Activated CD4-positive, alpha-beta T cell treated with anti-CD3 and anti-CD28 coated beads, Interleukin-2, Interleukin-6, amounts not matched to agents 100 ng/mL and 50 ng/mL, durations not matched to agents 16 hours and 8 hours (primary cell): ENCODE measurements at places on chromosomes 7 and 10.

- DNase-seq = no peak
Observed at GRCh38 chr10:121289800-121290199, 308.4 kb downstream of the FGFR2 start.

- peak; percentile 29 for DNase-seq
Observed at GRCh38 chr7:22730921-22731654, 4.1 kb downstream of the IL6 start.

- DNase-seq = no peak
Observed at GRCh38 chr10:59991661-59992060, 85.3 kb upstream of the CCDC6 start.

- DNase-seq = no peak
Observed at GRCh38 chr7:30842542-30843451, 68.9 kb upstream of the AQP1 start.

- DNase-seq = no peak
Observed at GRCh38 chr10:98959379-98959778, 276.3 kb downstream of the HPSE2 start.

GRCh38 chr7:144027070-144027469 is 21.7 kb upstream of the OR2A5 start:
- no peak for DNase-seq

DNA sequence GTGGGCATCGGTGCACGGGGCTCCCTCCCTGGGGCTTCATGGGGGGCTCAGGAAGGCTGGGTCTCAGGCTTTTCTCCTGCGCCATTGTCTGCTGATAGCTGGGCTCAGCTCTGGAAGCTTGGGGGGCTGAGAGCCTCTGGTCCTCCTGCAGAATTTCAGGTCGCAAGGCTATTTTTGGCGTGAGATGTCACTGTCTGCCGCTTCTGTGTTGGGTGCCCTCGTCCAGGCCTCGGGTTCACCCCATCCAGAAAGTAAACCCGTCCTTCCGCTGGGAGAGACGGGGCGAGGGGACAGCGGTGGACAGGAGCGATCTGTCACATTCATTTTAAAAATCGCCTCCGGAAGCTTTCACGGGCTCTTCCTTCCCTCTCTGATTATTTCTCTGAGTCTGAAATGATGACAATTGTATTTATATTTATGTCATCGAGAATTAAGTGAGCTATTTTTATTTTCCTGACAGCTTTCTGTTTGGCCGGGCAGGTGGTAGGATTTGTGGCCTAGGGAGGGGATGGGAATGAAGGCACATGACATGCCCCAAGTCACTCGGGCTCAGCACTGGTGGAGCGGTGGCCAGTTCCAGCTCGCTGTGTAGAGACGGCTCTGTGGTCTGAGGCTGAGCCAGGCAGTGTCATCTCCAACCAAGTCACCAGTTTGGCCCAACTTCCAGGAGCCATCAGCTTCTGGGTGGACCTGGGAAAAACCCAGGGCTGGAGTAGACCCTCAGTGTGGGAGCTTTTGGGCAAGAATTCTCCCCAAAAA is 40.7 kb upstream of the AP5Z1 start:
- DNase-seq = no peak

- peak; percentile 32 for DNase-seq
Observed at GRCh38 chr7:130938661-130939060, 204.7 kb upstream of the KLF14 start.

GRCh38 chr10:84329196-84329611 is 815 bp downstream of the CCSER2 start:
- DNase-seq = peak; percentile 86

DNA sequence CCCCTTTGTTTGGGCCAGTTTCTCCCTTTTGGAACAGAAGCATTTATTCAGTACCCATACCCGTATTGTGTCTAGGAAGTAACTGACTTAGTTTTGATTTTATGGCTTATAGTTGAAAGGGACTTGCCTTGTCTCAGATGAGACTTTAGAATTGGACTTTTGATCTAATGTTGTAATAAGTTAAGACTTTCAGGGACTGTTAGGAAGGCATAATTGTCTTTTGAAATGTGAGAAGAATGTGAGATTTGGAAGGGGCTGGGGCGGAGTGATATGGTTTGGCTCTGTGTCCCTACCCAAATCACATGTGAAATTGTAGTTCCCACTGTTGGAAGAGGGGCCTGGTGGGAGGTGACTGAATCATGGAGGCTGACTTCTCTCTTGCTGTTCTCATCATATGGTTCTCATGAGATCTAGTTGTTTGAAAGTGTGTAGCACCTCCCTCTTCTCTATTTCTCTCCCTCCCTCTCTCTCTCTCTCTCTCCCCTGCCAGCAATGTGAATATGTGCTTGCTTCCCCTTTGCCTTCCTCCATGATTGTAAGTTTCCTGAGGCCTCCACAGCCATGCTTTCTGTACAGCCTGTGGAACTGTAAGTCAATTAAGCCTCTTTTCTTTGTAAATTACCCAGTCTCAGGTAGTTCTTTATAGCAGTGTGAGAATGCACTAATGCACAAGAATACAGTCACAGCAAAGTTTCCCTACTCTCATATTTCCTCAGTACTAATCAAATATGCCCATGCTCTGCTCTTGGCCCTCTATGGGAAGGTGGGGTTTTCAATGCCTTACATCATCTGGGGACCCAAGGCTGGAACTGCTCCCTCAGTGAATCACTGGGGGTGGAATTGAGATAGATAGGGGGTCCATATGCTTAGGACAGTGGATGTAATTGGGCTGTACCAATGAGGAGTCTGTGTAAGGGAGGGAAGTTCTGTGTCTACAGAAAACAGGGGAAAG is 17.2 kb upstream of the AKR1C1 start:
- no peak for DNase-seq

- no peak for DNase-seq
Observed at GRCh38 chr7:18685971-18686370, 190.4 kb downstream of the HDAC9 start.

GRCh38 chr10:49650724-49651034 is 28.8 kb upstream of the C10orf53 start:
- DNase-seq = no peak

DNA sequence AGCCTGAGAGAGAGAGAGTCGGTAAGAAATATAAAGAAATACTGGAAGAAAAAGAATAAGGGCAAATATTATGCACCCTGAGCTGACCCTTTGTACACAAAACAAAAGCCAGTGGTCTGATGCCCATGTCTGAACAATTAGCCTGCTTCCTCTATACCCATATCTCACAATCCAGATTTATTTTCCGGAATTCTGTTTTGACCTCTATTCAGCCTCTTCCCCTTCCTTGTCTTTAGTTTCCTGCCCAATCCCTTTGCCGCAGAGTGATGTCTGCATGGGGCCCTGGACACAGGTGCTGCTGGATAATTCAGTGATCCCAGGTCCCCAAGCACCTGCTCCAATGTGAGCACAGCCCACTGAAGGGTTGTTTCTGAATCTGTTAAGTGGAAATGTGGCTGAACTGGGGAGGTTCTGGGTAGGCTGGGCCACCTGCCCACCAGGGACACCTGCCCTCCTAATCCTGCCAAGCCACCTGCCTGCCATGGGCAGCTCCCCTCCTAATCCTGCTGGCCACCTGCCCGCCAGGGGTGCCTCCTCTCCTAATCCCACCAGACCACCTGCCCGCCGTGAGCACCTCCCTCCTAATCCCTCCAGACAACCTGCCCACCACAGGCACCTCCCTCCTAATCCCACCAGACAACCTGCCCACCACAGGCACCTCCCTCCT is 23.0 kb downstream of the ADGRA1 start:
- no peak for DNase-seq
